ENCODE measurements at places on chromosomes 1 and 21. TPM values are rescaled to one million over a fixed set of nuclear protein-coding genes. Genes with fewer than 3 reads are reported as not detected.

GRCh38 chr1:161084597-161084988 lies 4.8 kb downstream of the NECTIN4 start:
- DNase-seq: no peak

- no peak for DNase-seq
Observed at GRCh38 chr1:48558366-48558765, 86.4 kb upstream of the SPATA6 start.

DNA sequence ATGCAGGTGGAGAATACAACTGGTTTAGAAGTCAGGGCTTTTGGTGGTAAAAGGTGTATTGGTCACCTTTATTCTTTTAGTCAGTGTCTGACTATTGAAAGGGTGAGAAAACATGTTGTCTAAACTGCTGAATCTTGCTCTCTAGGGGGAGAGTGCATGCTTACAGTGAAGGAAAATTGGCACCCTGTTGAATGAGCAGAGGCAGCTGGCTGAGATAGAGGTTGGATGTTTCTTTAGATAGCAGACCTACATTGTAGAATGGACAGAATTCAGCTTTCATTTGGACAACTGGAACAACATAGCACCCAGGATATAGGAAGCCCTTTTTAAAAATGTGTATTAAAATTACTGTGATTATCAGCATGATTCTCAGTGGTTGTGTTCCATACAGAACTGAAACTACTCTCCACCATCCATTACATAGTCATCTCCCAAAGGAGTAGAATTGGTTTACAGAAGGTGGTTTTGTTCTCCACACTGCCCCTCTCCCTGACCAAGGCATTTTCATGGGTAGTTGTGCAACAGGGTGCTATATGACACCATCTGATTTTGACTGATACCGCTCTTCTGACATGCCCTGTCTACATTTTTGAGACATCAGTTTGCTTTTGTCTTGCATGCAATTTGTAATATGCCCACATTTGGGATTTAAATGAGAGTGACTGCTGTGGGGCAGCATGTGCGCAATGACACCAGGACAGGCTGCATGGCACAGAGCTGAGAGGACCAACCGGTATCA lies 16.2 kb downstream of the RHOU start:
- DNase-seq: no peak

- no peak for DNase-seq
Observed at GRCh38 chr1:17933971-17934370, 173.6 kb upstream of the IGSF21 start.

DNA sequence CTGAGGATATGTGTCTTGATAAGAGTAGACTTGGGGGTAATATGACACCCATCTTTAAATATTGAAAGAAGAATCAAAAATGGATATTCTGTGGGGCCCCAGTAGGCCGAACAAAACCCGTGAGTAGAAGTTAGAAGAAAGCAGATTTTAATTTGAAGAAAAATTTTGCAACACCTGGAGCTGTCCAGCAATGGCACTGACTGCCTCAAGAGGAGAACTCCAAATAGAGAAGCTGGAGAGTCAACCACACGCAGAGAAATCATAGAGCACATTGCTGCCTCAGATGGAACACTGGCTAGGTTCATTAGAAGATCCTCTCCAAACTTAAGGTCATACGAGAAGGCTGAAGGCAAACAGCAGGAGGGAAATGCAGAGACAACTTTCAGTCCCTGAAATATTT lies 6.8 kb downstream of the NHLH1 start:
- DNase-seq: no peak

- DNase-seq: no peak
Observed at GRCh38 chr21:37233551-37234146, 33.5 kb downstream of the VPS26C start.

DNA sequence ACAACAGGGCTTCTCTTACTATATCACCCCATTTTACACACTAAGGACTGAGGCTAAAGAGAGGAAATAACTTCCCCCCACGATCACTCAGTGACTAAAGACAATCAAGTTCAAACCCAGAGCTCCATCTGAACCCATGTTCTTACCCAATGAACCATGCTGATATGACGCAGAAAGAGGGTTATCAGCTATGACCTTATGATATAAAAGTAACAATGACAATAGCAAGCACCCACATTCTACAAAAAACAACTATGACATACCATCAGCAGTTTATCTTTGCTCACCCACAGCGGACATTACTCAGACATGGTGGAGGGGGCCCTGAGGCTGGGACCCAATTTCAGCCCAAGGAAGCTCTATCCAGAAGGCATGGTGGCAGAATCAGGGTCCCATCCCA lies 75.7 kb downstream of the PTPN14 start:
- DNase-seq: peak; percentile 60

XPR1 gene
- 29.3 TPM for total RNA-seq

DNA sequence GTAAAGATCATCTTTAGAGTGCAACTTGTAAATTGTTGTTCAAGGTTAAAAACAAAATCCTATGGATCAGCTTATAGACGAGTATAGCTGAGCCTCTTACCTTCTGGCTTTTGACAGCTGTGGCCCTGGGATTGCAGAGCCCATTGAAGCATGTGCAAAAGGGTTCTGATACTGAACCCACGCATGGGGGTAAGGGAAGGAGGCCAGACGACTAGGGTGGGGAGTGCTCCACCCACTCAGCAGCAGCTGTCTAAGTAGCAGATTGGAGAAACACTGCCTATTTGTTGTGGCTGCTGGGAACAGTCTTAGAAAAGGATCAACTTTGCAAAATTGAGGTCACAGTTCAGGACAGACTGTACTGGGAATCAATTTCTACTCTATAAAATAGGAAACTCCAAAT lies 16.1 kb downstream of the CD101 start:
- no peak for DNase-seq

DNA sequence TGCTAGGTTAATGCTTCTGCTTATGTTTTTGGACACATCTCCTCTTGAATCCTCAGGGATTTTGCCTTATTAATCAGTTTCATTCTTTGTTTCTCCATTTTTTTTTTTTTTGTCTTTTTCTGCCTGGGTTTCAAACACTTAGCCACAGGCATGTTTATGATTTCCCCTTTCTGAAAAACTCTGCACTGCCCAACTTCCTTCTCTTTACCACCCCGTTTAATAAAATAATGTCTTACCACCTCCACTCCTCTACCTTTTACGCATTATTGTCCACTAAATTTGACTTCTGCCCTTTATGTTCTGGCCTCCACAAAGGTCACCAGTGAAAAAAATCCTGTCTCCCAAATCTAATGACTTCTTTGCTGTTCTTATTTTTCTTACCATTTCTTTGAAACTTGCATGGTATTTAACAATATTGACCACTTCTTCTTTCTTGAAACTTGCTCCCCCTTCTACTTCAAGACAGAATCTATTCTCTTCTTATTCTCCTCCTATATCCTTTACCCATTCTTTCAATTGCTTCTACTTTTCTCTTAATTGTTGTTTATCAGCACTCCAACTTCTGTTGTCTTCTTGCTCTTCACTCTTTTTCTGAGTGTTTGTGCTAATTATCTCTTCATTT lies 150.3 kb downstream of the TNFSF18 start:
- DNase-seq: no peak

DNA sequence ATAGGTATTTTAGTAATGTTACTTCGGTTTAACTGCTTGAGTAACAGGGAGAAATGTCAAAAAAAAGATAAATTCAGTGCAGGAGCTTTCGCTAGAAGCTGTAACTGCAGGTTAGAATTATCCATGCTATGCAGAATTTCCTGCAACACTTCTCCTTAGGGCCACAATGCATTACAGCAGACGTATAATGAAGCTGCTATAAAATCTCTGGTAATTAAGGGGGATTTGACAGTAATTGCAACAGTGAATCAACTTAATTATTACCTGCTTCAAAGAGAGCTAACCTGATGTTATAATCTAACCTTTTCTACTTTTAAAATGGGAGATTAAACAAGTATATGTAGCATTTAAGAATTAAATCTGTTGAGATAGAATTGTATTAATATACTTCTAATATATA lies 92.6 kb downstream of the ATG4C start:
- no peak for DNase-seq

GRCh38 chr21:32448803-32449594 lies 36.5 kb downstream of the EVA1C start:
- DNase-seq: no peak
